CD8-positive, alpha-beta memory T cell (primary cell): ENCODE measurements at places on chromosomes 1 and 21.

GRCh38 chr1:172818841-172819527, 160.1 kb downstream of the FASLG start:
- peaks cover 21% of the 10 kb centered on the region for H3K4me1 ChIP-seq
- no peaks in the 10 kb centered on the region for H3K27me3 ChIP-seq
- peak overlapping the region; percentile 8 for H3K4me3 ChIP-seq
- H3K27ac ChIP-seq: peak overlapping the region; percentile 0
- DNase-seq: no peak

DNA sequence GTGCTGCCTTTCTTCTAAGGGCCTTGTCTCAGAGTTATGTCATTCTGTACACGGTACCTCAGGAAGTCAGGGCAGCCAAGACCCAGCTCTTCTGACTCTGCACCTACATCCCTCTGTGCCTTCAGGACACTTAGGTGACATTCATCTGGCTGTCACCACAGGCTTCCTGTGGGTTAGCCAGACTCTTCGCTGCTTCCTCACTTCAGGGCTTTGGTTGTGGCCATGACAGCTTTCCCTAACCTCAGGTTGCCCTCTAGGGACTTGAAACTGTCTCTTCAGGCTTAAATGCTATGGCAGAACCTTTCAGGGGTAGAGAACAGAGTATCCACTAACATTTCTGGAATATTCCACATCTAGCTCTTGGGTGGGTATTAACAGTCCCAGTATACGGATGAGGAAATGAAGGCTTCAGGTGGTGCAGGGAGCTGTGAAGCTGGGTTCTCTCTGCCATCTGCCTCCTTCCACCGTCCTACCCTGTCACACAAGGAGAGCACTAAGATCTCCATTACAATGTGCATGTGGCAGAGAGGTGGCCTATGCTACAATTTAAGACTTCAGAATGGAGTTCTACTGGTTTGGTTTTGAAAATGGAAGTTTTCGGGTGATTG, 9.9 kb downstream of the TSSK3 start:
- H3K27me3 ChIP-seq: no peaks in the 10 kb centered on the region
- H3K4me3 ChIP-seq: no peak overlapping the region
- H3K27ac ChIP-seq: no peak overlapping the region
- peak; percentile 69 for DNase-seq
- peaks cover 22% of the 10 kb centered on the region for H3K36me3 ChIP-seq
- H3K4me1 ChIP-seq: peaks cover 13% of the 10 kb centered on the region

DNA sequence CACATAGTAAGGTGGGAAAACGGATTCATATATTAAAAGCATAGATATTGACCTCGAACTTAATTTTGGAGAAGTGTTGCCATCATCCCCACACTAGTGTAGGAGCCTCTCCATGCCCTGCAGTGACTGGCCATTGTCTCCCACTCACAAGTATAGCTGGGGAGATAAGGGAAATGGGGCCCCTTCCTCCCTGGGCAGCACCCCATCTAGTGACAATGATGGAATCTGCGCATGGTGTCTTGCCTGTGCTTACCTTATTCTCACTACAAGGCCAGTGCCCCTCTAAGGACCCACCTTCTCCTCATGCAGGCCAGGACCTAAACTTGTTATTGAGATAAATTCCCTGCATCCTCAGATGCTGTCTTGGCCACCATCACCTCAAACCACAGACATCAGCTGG, 374.9 kb downstream of the NTNG1 start:
- no peaks in the 10 kb centered on the region for H3K4me1 ChIP-seq
- DNase-seq: no peak
- no peak overlapping the region for H3K4me3 ChIP-seq
- no peak overlapping the region for H3K27ac ChIP-seq
- no peaks in the 10 kb centered on the region for H3K27me3 ChIP-seq
- H3K36me3 ChIP-seq: no peaks in the 10 kb centered on the region

DNA sequence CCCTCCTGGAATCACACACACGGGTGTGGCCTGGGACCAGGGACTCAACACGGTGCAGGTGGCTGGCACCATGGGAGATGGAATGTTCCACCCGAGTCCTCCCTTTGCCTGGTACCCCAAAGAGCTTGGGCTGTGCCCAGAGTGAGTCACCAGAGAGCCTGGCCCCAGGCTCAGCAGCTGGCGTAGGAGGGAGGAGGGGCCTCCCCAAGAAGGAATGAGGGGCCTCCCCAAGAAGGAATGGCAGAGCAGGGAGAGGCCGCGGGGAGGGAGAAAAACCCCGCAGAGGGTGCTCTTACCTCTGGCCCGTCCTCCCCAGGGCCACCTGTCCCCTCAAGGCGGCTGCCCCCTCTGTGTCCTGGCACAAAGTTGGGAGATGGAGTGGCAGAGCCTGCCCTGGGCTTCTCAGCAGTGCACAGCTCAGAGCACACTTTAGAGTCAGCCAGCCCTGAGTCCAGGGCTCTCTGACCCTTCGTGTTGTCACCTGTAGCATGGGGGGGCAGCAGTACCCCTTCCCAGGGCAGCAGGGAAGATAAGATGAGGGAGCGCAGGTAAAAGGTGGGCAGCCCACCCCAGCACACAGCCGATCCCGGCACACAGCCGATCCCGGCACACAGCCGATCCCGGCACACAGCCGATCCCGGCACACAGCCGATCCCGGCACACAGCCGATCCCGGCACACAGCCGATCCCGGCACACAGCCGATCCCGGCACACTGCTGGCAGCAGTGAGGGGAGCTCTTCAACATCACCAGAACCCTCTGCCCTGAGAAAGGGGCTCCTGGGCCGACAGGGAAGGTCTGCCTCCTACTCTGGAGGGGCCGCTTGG, 20.2 kb upstream of the KCNAB2 start:
- H3K4me3 ChIP-seq: peak overlapping the region; percentile 92
- no peaks in the 10 kb centered on the region for H3K27me3 ChIP-seq
- H3K27ac ChIP-seq: peak overlapping the region; percentile 90
- DNase-seq: no peak

- no peaks in the 10 kb centered on the region for H3K27me3 ChIP-seq
- H3K27ac ChIP-seq: peak overlapping the region; percentile 93
- no peaks in the 10 kb centered on the region for H3K36me3 ChIP-seq
- DNase-seq: peak; percentile 51
- peak overlapping the region; percentile 88 for H3K4me3 ChIP-seq
- peaks cover 40% of the 10 kb centered on the region for H3K4me1 ChIP-seq
Observed at GRCh38 chr1:203628201-203629015, 1.8 kb downstream of the ATP2B4 start.
